Breast epithelium (tissue), 4 donors: ENCODE measurements at places on chromosomes 11 and 22. TPM values are rescaled to one million over a fixed set of nuclear protein-coding genes. Genes with fewer than 3 reads are reported as not detected.

Gene OR2AT4
- total RNA-seq: not detected

Gene INS
- total RNA-seq: not detected

Gene MDK
- 54.7 TPM for total RNA-seq

Gene GRM5
- not detected for total RNA-seq

Gene ROBO3
- total RNA-seq: 9.1 TPM

Gene ARFIP2
- total RNA-seq: 40.0 TPM

Gene MUC5AC
- not detected for total RNA-seq

Gene TTC36
- 3.4 TPM for total RNA-seq
